ENCODE measurements at places on chromosomes 12 and 14. TPM values are rescaled to one million over a fixed set of nuclear protein-coding genes. Genes with fewer than 3 reads are reported as not detected.

Gene SPPL3
- 55.4 TPM for total RNA-seq

GRCh38 chr14:97106609-97107008, 309.4 kb downstream of the VRK1 start:
- DNase-seq, result no peak

GRCh38 chr12:67803278-67803993, 154.9 kb downstream of the DYRK2 start:
- DNase-seq, result no peak

DNA sequence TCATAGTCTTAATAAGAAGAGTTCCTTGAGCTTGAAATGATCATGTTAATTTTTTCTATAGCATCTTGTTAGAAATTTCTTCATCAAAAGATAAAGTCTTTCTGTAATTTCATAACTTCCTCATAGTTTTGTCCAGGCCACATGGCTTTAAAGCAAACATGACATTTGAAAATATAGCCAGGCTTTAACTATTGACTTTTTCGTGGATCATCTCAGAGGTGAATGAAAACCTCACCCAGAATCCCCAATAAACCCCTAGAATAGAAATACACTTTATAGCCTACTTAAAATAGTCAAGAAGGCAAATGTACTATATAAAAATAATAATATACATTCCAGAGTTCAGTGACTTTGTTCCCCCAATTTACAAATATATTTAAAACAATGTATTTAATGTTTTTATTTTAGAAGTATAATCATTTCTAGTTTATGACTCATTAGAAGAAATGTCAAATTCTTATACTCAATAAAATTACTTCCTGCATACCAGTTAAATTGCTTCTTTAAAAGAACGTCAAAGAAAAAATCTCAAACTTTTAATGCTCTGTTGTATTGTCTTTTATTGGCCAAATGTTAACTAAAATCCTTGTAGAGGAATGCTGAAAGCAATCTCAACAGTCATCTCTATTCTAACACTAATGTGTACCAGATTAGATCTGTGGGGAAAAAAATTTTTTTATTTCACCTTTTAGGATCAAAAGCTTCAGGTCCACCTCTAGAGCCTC, 21.6 kb downstream of the EXOC5 start:
- DNase-seq, result no peak

Gene TMEM229B
- 0.08 TPM for total RNA-seq

GRCh38 chr12:54604436-54604835, 16.0 kb upstream of the PPP1R1A start:
- DNase-seq, result no peak

GRCh38 chr12:6784761-6785160, 4.6 kb upstream of the CD4 start:
- no peak for DNase-seq
